Pons (tissue), 1 donor: ENCODE measurements at places on chromosomes 3 and 15.

DNA sequence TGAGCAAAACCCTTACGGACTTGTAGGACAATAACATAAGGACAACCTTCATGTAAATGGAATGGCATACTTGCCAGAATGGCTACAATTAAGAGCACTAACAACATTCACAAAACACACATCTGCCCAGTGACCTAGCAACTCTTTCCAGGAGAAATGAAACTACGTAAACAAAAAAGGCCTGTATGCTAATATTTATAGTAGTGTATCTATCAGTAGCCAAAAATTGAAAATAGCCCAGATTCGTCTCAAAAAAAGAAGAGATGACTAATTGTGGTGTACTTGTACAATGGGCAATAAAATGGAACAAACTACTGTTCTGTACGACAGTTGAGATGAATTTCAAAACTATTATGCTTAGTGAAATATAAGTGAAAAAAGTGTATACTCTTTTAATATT, 38.4 kb downstream of the CMC1 start:
- DNase-seq = no peak

DNA sequence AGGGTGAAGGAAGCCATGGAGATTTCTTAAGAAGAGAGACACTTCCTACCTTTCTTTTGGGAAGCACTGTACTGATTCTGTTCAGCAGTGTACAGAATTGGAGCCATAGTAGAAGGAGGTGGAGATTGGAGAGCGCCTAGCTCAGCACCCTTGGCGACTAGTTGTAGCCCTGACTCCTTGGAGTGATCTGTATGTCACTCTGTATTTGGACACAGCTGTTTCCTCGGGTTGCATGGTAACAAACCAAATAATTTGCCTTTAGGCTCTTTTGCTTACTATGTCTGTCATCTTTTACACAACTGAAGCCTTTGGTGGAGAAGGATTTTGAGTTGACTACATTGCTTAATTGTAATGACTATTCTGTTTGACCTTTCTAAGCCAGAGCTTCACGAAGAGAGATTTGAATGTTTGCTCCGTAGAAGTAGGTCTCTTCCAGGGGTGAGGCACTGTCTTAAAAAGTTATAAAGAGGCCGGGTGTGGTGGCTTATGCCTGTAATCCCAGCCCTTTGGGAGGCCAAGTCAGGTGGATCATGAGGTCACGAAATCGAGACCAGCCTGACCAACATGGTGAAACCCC, 77.1 kb downstream of the AKAP13 start:
- DNase-seq = no peak

GRCh38 chr3:183074261-183074660, 25.0 kb downstream of the MCCC1 start:
- peak; percentile 20 for DNase-seq

DNA sequence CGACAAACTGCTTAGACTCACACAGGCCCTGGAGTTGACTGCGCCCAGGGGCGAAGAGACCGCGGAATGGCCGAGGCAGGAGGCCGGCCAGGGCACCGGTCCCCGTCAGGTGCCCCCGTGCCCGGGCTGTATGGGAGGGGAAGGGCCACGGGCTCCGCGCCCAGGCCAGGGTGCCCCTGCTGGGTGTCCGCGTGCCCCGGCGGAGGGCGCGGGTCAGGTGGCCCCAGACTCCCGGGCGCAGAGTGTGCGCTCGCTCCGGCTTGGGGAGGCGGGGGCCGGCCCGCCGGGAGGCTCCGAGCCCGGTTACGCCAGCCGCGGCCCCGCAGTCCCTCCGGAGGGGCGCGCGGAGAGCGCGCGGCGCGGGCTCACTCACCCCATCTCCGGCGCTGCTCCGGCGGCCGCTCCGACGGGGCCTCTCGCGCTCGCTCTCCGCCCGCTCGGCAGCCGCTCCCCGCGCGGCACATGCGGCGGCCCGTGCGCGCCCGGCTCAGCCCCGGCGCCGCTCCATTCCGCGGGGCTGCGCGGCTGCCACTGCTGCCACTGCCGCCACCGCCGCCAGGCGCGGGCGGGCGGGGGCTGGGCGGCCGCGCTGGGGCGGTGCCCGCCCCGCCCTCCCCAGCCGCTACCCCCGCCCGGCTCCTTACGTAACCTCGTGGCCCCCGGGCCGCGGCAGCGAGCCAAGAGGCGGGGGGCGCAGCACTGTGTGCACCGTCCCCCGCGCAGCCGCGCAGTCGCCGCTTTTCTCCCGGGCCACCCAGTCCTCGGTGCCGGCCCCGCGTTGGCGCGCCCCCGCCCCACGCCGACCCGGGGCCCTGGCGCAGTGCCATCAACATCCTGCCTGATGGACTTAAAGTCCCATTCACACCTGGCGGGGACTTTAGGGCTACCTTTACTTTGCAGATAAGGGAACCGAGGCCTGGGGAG, at the start of gene HOMER2:
Gene HOMER2, minus strand, starts transcription at position 563 of the 924 bp plus-strand sequence. Its CDS starts 185 bp downstream, at position 378.
- DNase-seq = no peak

GRCh38 chr3:107633327-107634098, 110.8 kb downstream of the BBX start:
- DNase-seq = no peak

DNA sequence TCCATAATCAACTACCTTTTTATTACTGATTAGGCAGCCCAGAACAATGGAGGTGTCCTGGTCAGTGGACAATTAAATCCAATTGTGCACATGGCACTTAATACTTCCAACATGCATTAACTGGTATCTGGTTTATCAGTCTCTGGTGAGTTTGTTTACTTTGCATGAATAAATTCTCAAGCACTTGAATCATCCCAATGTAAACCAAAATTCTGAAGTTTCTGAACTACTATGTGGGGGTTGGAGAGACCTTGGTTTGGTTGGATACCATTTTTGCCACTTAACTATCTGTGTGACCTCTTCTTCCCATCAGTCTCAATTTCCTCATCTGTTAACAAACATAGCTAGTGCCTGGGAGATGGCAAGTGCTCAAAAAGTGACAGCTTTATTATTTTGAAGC, 70.5 kb upstream of the MAP4 start:
- DNase-seq = no peak

- DNase-seq = no peak
These were observed 125.3 kb upstream of the BNIP2 start for GRCh38 chr15:59814409-59814808.

GRCh38 chr3:134752761-134753461, 42.1 kb upstream of the EPHB1 start:
- no peak for DNase-seq

GRCh38 chr3:154085071-154085470, 36.1 kb upstream of the ARHGEF26 start:
- no peak for DNase-seq

- peak; percentile 93 for DNase-seq
These were observed 29.7 kb downstream of the ACSBG1 start for GRCh38 chr15:78204351-78205309.

- no peak for DNase-seq
These were observed 18.1 kb upstream of the LEKR1 start for GRCh38 chr3:156808025-156808424.

- DNase-seq = no peak
These were observed 243.3 kb upstream of the TBL1XR1 start for GRCh38 chr3:177440456-177441104.

GRCh38 chr15:58444056-58444455, 12.3 kb downstream of the LIPC start:
- DNase-seq = no peak

DNA sequence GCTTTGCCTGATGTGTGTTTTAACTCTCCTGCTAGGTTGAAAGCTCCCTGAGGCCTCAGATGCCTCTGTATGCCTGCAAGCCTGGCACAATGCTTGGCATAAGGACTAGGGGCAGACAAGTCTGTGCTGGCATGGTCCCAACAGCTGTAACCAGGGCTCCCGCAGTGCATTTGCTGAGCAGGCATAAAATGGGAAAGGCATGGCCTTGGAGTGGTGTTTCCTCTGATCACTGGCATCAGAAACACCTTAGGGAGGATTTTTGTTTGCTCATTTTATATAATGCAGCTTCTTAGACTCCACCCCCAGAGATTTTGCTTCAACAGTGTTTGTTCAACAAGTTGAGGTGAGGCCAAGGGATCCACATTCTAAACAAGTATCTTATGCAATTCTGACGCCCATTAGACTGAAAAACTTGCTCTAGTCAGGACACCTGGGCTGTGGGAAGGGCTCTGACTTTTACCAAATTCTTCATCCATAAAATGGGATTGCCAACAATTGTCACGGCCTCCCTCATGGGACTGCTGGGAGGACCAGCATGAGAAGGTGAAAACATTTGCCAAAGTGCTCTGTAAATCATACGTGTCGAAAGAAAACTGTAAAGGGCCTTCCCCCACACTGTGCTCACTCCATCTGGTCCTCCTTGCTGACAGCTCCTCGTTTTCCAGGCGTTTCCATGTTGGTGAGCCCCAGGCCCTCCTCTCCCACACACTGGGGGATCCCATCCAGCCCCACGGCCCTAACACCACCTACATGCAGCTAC, 43.1 kb downstream of the STARD5 start:
- DNase-seq = no peak

DNA sequence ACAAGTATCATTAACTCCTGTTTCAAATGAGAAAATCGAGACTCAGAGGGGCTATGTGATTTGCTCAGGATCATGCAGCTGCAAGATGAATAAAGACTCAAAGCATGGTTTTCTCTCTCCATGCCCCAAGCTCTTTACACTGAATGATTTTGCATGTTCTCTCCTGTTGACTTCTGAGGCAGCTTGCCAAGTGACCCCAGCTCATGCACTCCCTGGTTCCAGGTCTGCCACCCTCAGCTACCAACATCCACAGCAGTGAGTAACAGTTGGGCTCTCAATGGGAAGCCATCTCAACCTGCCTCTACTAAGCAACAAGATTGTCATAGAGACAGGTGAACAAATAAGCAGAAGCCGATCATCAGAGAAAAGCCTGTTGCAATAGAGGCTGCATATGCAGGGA, 116.9 kb upstream of the GADL1 start:
- DNase-seq = no peak

GRCh38 chr3:18423401-18424212, 1.5 kb downstream of the SATB1 start:
- peak; percentile 79 for DNase-seq

DNA sequence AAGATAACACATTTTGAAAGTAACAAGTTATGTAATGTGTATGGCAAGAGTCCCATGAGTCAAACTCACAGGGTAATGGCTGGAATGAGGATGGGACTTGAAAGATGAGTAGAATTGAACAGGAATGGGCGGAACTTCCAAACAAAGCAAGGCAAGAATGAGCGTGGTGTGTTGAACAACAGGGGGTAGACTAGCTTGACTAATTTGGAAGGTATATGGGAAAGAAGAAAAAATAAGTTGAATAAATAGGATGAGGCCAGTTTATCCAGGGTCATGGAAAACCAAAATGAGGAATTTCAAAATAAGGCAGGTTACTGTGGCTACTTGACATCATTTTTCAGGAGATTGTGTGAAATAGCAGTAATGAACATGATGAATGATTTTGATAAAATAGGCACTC, 2.5 kb upstream of the DPH6 start:
- no peak for DNase-seq

DNA sequence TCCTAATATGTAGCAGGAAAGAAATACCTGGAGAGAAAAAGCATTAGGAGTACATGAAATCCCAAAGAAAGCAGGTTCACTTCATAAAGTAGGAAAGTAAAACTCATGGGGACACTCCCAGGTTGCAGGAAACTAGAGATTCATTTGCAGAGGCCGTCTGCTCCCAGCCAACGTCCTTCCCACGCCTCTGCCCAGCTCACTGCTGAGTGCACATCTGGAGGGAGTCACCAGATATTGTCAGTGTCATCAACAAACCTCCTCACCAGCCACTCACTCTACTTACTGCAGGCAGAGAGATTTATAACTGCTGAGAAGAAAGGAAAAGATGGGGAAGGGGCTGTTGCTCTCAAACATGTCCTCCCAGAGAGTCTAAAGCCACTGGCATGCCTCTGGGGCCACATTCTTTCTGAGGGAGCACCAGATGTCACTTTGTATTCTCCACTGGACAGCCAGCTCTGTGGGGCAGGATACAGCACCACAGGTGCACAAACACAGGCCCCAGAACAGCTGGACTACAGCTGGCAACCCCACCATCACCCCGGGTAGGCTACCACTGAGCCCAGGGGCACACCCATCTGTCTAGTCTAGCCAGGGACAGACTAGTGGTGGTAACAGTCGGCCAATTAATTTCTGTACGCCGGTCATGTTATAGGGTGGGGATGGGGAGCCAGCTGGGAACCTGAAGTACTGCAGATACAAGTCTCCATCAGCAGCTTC, 64.5 kb downstream of the NPTN start:
- DNase-seq = no peak

DNA sequence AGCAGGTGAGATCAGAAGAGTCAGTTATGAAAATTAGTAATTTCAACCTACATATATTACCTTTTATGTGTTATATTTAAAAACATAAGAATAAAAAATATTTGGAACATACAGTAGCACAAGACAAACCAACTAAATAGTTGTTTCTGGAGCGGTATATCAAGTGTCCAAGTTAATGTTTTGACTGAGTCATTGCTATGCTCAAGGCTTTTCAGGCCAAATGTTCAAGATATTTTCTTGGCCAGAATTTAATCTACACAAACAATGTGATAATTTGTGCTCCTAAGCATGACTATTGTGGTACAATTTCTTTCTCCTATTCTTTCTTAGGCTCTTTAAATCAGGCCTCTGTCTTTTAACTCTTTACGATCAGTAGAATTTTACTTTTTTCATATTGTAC, 412.4 kb downstream of the RAP2B start:
- DNase-seq = no peak

- DNase-seq = no peak
These were observed 28.2 kb downstream of the UBE3A start for GRCh38 chr15:25410649-25411048.

GRCh38 chr3:122987736-122988319, 39.7 kb downstream of the SEMA5B start:
- DNase-seq = no peak

DNA sequence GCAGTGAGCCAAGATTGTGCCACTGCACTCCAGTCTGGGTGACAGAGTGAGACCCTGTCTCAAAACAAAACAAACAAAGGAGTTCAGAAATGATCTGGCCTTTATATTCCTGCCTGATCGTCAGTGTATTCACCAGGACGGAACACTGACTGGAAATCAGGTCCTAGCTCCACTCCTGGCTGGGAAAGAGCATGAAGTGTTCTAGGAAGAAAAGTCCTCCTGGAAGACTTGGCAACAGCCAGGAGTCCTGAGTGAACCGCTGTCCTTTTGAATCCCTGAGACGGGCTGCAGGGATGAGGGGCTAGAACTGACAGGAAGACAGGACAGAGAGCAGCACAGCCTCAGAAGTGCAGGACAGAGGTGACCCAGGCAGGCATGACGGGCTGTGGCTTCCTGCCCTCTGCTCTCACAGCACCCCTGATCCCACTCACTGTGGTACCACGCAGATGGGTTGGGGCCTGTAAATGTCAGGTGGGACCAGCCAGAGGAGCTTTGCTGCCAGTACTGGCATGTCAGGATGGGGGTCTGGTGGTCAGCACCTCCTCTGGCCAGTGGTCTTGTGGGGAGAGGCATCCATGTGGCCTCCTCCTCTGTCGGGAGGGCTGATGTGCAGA, 23.5 kb downstream of the FAN1 start:
- no peak for DNase-seq

- no peak for DNase-seq
These were observed 274.2 kb downstream of the OCA2 start for GRCh38 chr15:27824841-27825422.

- peak; percentile 27 for DNase-seq
These were observed 2.6 kb upstream of the UBE2Q2 start for GRCh38 chr15:75840659-75841058.

- no peak for DNase-seq
These were observed 116.4 kb upstream of the TJP1 start for GRCh38 chr15:29938361-29939335.

GRCh38 chr3:124178531-124178930, 186.6 kb upstream of the ROPN1 start:
- DNase-seq = no peak
